ENCODE measurements at places on chromosomes 1 and 21.

- DNase-seq, result no peak
Observed at GRCh38 chr1:93798291-93798690, 80.7 kb downstream of the DNTTIP2 start.

DNA sequence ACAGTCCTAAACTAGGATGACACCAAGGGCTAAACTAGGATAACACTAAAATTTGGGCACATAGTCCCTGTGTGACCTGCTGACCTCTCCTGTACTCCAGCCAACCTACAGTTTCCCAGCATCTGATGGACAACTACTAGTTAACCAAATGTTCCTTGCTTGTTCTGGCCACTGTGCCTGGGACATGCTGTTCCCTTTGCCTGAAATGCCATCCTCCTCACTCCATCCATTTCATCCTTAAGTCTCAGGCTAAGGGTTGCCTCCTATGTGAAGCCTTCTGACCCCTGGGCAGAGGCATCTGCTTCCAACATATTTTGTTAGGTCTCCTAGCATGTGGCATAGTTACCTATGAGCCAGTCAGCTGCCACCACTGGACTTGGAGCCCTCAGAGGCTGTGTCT lies 204.9 kb upstream of the JUN start:
- DNase-seq, result no peak

DNA sequence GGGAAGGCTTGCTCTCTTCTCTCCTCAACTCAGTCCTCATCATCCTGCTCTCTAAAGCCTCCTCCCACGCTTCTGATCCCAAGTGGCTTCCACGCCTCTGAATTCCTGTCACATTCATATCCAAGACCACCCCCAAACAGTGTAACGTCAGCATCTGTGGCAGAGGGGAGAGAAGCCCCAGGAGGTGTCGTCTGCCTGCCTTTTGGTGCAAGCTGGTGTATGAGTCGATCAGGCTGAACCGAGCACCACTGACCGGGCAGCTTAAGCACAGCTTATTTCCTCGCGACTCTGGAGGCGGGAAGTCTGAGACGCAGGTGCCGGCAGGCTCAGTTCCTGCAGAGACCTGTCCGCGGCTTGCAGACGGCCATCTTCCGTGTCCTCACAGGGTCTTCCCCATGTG lies 123.8 kb upstream of the RAB4A start:
- no peak for DNase-seq

DNA sequence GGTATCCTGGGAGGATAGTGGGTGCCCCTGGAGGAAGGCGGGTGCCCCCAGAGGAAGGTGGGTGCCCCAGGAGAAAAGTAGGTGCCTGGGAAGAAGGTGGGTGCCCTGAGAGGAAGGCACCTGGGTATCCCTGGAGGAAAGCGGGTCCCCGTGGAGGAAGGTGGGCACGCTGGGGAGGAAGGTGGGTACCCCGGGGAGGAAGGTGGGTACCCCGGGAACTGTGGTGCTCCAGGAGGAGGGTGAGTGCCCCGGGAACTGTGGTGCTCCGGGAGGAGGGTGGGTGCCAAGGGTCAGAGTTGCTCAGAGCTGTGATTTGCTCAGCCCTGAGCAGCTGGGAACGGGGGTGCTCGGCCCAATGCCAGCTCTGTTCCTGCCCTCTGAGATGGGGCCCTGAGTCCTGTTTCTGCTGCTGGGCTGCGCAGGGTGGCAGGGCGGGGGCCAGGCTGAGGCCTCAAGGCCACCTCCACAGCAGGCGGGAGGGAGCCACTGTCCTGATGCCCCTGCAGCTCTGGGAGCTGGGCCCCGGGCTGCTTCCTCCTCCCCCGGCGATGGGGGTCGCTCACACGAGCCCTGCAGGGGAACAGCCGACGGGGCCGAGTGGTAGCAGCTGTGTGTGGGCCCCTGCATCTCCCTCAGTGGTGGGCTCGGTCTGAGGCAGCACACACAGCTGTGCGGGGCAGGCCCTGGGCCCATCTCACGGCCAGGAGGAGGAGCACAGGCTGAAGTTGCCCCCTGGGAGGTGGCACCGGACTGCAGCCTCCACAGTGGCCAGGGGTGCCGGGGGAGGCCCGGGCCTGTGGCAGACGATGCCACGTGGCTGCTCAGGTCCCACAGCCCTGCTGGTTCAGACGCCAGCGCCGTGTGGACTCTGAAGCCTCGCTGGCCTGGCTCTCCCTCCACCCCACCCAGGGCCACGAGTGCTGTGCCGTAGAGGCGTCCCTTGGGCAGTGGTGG lies 57.4 kb downstream of the SLX9 start:
- DNase-seq, result no peak

- DNase-seq, result no peak
Observed at GRCh38 chr1:210647406-210648333, 319.0 kb downstream of the HHAT start.

DNA sequence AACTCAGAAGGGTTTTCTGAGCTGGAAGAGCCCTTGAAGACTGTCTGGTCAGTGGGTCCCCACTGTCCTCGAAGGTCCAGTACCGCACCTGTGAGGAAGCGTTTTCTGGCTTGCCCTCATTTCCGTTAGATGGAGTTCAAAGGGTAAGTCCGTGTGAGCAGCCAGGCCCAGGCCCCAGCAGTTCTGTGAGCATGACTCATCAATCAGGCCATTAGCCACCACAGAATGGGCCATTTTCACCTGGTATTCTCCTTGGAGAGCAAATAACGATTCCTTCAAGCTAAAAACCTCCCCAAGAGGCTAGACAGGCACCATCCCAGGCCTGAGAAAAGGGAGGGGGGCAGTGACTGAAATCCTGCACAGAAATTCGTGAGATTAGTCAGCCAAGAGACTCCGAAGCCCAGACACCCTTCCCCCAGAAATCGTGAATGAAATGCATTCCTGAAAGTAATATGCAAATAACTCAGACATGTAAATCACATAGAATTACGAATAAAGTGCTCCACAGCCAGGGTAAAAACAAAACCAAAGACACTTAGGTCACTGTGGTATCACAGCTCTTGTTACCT lies 66.0 kb downstream of the BCAR3 start:
- no peak for DNase-seq

- DNase-seq, result no peak
Observed at GRCh38 chr1:22969304-22969709, 3.4 kb downstream of the LACTBL1 start.

GRCh38 chr1:201617157-201617556 lies 78.2 kb downstream of the NAV1 start:
- no peak for DNase-seq

DNA sequence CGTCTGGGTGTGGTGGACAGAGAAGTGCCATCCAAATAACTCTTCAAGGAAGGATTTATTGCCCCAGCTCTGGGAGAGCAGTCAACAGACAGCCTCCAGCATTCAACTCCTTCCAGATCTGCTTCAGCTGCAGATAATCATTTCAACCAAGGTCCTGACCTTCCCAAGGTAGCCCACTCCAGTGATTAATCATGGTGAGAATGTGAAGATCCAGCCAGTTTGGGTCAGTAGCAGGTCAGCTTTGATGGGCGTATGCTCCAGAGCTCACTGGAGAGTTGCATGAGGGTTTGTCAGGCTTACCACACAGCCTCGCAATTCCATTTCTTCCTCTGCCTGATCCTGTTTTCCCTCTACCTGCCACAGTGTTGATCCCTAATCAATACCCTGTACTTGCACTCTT lies 214.5 kb upstream of the ZRANB2 start:
- no peak for DNase-seq

DNA sequence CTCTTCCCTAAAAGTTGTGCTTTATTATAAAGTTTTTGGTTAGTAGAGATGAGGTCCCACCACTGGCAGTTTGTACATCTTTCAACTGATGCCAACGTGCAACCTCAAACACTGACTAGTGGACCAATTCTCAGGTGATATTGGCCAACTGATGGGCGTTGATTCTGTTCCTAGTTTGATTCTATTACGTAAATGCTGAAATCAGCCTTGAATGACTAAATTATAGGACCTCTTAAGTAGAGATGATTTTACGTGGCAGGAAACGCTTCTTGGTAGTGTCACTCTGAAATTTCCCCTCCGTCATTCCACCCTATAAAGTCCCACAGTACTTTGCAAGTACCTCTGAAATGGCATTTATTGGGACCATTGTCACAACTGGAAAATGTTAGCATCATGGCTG lies 8.8 kb upstream of the FNDC7 start:
- DNase-seq, result peak; percentile 62

DNA sequence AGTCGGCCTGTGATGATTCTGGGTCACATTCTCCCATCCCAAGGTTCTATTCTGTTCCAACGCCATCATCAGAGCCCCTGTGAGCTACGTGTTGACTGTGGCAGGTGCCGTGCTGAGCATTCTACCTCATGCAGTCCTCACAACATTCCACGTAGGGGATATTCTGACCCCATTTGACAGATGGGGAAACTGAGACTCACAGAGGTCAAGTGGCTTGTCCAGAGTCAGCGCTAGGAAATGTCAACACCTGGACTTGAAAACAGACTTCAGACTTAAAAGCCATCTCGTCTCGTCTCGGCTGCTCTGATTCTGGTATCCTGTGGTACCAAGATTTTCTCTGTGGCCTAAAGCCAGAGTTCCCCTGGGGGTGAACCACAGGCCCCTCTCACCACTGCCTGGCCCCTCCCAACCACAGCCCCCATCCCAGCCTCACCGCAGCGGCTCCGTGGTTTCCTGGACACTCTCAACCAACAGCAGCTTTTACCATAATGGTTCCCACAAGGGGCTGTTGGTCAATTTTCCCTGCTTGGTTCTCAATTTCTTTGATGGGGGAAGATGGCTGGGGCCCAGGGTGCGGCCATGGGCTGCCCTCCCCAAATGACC lies 39.6 kb downstream of the SDC3 start:
- no peak for DNase-seq

GRCh38 chr1:161351482-161351881 lies 16.2 kb downstream of the CFAP126 start:
- DNase-seq, result no peak

DNA sequence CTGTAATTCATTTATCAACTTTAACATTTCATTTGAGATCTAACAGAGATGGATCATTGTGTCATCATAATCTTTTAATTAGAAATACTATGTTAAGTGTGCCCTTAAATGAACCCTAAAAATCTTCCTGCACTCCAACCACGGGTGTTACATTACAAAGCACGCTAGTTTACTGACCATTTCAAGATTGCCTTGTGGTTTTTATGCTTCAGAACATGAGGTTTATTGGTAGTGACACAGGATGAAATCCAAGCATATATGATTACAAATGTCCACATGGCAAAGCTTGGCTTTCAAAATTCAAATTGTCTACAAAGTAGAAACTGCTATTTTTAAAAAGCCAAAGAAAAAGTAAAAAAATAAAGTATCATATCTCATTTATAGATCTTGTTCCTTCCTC lies 190.4 kb upstream of the USP25 start:
- DNase-seq, result no peak

DNA sequence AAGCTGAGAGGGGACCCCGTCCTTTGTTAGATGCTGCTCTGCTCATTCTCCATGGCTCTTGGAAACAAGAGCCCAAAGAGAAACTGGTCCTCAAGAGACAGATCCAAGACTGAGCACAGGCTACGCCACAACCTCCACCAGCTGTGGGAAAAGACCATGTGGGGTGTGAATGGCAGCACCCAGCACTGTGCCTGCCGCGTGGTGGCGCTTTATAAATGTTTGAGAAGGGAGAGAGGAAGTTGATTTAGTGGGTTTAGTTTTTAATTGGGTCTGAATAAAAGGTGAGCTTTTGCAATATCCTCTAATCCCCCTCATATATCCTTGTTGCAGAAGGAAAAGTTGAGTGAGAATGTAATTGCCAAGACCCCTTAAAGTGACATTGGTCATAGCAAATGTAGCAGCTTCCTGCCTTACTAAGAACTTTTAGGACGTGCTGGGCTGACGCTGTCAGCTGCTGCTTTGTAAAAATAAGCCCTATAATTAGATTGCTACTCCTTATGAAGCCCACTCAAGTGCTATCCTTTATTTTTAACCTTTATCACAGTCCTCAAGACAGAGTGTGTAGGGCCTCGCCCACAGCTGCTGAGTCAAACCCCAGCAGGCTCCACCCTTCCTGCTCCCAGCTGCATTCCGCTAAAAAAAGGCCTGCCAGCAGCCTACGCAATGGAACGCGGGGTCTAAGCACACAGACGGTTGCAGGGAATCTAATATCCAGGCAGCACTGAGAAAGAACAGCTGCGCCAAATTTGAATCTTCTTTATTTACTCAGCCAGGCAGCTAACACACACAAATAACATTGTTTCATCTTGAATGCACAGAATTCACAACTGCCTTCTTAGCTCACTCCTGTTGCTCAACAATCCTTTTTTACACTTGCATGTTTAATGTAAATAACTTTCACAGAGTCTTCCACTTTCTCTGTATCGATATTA lies 47.4 kb upstream of the PRDX6 start:
- peak; percentile 71 for DNase-seq

- DNase-seq, result peak; percentile 2
Observed at GRCh38 chr1:85091671-85092280, 43.5 kb upstream of the MCOLN3 start.

DNA sequence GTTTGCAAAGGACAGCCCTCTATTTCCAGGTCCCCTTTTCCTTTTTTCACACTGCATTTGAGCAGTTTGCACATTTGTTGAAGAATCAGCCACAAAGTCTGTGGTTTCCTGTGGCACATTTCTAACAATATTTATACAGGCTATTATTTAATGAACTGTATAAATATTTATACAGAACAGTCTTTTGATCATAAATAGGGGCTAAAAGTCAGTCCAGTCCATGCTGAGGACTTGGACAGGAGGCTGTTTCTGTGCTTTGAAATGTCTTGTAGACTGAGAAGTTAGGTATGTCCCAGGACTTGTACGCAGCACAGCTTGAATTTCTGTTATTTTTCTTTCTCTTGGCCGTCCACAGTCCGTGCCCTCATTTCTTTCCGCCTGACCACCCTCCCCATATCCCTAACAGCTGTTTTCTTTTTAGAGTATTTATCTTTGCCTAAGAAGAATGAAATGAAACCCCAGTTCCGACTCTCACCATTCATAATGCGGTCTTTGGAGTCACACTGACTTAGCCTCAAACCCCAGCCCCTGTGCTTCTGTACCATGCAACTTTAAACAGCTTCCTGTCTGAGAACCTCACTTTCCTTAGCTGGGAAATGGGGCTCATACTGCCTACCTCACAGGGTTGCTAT lies 19.7 kb downstream of the FGGY start:
- DNase-seq, result no peak

- DNase-seq, result no peak
Observed at GRCh38 chr1:2279210-2279639, 51.1 kb downstream of the SKI start.

DNA sequence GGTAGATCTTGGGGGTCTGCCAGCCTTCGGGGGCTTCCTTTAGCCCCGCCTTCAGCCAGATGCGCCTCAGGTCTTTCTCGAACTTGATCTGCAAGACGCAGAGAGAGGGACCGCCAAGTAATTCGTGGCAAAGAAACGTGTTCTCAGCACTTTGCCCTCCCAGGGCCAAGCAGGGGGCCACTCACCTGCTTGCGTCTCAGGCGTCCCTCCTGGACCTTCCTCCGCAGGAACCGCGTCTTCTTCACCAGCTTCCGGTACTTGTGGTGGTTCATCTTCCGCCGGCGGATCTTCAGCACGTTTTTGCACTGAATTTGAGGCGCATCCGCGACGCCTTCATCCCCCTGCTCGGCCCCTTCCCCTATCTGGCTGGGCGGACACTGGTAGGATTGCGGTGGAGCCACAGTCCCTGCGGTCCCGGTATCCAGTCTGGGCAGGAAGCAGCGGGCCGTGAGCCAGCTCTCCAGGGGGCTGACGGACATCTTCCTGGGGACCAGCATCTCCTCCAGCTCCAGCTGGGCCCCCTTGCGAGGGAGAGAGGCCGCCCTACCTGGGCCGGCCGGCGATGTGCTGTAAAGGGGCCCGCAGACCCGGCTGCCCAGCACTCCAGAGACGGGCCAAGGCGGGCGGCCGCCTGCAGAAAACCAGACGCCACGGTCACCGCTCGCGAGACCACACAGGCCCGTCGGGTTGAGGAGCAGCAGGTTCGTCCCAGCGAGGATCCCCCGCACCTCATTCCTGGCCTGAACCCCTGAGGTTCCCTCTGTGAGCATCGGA lies 1.0 kb downstream of the AURKAIP1 start:
- no peak for DNase-seq

- DNase-seq, result no peak
Observed at GRCh38 chr1:64293820-64294219, 90.4 kb downstream of the UBE2U start.

Data from CD4-positive, alpha-beta T cell treated with Interleukin-10 for 1 hour (primary cell).